Stimulated activated CD8-positive, alpha-beta memory T cell treated with anti-CD3 and anti-CD28 coated beads, Interleukin-12 subunit alpha, Interleukin-12 subunit beta, amount 100 ng/mL, for 4 hours (primary cell): ENCODE measurements at places on chromosomes 1 and 21.

- DNase-seq: no peak
These were observed 40.5 kb upstream of the PROX1 start for GRCh38 chr1:213947200-213947801.

DNA sequence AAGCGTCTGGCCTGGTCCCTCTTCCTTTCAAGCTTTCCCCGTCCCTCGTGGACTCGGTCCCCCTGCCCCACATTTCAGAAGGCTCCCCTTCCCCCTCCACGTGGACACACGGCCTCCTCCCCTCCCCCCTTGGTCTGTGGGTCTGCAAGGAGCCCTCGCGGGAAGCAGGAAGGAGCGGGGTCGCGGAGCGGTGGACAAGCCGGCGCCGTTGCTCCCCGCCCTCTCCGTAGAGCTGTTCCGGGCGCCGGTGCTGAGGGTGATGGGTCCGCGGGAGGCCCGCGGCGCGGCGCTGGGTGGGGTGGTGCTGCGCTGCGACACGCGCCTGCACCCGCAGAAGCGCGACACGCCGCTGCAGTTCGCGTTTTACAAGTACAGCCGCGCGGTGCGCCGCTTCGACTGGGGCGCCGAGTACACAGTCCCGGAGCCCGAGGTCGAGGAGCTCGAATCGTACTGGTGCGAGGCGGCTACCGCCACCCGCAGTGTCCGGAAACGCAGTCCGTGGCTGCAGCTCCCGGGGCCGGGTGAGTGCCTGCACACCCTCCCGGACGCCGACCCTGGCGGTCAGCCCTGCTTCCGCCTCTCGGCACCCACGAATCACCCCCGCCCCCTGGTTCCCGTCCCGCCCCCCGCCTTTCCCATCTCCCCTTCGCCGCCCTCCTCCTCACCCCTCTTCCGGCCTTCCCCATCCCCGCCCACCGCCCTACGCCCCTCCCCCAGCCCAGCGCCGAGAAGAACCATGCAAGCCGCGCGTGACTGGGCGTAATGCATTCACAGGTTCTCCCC is 5.3 kb downstream of the FCRLB start:
- peak; percentile 58 for DNase-seq

GRCh38 chr1:229092377-229093237 is 178.3 kb upstream of the RAB4A start:
- DNase-seq: no peak

DNA sequence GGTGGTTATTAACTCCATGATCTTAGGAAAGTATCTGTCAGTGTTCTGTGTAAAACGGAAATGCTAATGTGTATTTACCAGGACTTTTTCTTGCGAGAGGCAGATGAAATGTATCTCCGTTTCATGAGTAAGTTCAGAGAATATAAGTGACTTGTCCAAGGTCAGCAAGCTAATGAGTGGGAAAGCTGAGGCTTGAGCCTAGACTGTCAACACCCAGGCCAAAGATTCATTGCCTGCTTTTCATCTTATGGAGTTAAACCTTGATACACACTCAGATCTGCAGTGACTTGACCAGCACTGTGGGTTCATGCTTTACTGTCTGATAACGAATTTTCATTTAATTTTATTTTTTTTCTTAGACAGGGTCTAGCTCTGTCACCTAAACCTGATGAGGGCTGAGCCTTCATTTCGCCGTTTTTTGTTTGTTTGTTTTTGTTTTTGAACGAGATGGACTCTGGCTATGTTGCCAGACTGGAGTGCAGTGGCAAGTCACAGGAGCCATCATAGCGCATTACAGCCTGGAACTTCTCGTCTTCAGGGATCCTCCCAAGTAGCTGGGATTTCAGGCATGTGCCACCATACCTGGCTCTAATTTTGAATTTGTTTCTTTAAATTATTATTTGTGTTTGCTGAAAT is 918 bp upstream of the JTB start:
- no peak for DNase-seq

DNA sequence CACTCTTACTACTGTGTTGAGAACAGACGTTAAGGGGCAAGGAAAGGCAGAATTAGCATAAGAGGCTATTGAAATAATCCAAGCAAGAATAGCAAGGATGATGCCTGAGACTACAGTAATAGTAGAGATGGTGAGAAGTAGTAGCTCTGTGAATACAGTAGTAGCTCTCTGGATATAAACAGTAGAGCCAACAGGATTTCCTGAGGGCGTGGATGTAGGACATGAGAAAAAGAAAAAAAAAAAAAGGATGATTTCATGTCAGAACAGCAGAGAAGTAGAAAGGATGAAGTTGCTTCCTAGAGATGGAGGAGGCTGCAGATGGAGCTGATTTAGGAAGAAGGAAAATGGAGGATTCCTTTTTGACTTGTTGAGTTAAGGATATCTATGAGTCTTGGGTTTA is 112.3 kb downstream of the OMA1 start:
- DNase-seq: no peak

GRCh38 chr1:101235696-101236515 is 913 bp upstream of the S1PR1 start:
- DNase-seq: peak; percentile 29

- peak; percentile 10 for DNase-seq
These were observed 645 bp downstream of the ATP6V0B start for GRCh38 chr1:43975249-43975961.

DNA sequence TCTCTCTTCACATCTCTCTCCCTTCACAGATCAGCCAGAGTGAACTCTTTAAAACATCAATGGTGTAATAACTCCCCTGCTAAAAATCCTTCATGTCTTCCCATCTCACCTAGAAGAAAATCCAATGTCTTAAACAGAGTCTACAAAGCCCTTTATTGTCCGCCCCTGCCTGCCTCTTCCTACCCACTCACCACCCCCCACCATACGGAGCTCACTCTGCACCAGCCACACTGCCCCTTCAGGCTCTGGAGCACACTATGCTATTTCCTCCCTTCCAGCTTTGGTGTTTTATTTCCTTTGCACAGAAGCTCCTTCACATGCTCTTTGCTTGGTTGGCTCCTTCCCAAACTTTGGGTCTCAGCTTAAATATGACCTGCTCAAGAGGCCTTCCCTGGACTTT is 10.2 kb downstream of the CAMK1G start:
- no peak for DNase-seq

GRCh38 chr1:79852004-79852403 is 845.5 kb upstream of the ADGRL4 start:
- DNase-seq: no peak

GRCh38 chr21:31310750-31311149 is 33.3 kb downstream of the TIAM1 start:
- no peak for DNase-seq

GRCh38 chr1:211237579-211237978 is 21.6 kb upstream of the RCOR3 start:
- DNase-seq: no peak

DNA sequence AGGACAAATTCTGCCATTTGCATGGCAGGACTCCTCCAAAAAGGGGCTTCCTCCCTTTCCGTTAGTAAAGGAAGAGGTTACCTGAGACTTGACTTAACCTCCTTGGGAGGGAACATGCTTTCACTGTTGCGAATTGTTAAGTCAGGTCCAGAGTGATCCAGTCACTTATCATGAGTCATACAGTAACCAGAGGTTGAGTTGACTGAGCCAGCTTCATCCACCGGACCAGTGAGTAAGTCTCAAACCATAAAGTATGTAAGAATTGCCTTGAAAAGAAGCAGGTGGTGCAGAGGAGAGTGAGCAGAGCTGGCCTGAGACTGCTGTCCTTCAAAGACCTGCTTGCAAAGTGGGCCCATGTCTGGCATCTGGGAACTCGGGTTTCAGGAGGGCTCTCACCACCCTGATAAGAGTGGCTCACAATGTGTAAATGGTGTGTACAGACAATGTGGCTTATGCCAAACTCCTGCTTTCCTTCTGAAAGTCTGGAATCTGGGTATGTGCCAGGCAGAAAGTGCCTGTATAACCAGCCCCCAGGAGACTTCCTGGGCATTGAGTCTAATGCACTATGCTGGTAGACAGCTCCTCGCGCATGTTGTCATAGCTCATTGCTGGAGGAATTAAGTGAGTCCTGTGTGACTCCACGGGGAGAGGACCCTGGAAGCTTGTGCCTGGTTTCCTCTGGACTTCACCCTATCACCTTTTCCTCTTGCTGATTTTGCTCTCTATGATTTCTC is 84.3 kb upstream of the KLHDC7A start:
- no peak for DNase-seq

- no peak for DNase-seq
These were observed 14.7 kb downstream of the CD46 start for GRCh38 chr1:207766569-207766968.

- no peak for DNase-seq
These were observed 40.1 kb downstream of the BMP8A start for GRCh38 chr1:39531526-39531925.

DNA sequence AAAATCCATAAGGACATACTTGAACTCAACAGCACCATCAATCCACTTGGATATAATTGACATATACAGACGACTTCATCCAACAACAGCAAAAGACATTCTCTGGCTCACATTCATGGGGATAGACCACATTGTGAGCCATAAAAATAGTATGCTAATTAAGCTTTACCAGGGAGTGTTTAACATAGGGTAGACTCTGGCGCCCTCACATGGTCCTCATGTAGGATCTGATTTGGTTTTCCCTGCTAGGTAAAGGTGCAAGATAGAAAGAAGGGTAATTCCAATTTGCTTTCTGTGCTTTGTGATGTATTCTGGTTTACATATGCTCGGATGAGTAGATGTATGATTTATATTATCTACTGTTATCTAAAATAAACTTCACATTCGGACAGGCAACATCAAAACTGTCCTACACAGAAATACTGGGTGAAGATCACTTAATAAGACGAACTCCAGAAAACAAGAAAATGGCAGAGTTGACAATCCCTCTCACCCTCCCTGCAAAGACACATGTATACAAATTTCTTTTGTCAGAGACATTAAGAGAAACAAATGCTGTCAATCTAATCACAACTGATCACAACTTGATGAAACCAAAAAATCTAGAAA is 27.7 kb downstream of the CR1L start:
- DNase-seq: no peak

DNA sequence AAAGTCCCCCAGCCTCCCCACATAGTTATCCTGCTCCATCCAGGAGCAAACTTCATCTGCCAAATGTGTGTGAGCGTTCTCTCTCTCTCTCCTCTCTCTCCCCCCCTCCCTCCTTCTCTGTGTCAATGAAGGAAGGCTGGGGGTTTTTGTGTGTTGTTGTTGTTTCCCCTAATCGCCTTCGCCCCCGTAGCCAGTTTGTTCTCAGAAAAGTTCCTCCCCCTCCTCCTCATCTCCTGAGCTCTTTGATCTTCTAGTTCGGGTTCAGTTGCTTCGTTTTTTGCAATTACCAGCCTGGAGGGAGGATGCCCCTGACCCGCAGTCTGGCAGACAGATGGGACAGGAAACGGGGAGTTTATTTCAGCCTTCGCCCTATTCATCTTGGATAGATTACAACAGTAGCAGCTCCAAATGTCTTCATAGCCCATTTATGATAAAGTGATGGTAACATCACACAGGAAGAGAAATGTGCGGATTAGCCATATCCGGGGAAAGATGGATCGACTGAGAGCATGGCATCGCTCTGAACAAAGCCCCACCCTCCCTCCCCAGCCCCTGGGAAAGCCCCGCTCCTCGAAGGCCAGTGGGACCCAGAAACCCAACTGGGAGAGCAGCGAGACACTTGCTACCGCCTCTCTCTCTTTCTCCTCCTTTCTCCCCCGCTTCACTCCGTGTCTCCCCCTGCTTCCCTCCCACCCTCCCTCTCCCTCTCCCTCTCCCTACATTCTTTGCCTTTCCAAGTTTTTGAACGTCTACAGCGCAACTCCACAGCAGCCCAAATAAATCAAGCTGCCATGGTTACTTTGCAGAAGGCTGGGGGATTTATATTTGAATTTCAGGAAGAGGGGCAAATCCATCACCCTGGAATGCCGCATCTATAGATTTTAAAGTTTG is 139.7 kb upstream of the ARHGEF16 start:
- no peak for DNase-seq

- DNase-seq: no peak
These were observed 1.3 kb downstream of the SH2D2A start for GRCh38 chr1:156815307-156815826.

GRCh38 chr1:232009741-232010140 is 383.2 kb downstream of the DISC1 start:
- no peak for DNase-seq

DNA sequence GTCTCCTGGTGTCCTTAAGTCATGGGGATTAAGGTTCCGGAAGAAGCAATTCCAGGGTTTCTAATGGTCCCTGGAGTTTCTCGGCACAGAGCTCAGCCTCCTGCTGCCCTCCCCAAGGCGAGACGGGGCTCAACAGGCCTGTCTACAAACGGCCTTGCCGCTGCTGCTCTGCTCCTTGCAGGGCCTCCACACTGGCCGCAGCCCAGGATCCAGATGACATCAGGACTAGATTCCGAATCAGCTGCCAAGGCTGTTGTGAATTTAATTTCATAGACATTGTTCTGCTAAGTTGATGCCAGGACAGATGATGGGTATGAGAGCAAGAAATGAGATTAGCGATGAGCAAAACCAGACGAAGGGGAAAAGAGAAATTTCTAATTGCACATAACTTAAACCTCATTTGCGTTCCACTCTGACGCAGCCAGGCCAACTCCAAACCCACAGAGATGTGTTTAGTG is 103.6 kb upstream of the BACE2 start:
- no peak for DNase-seq

GRCh38 chr1:31436596-31437432 is 23.8 kb downstream of the SERINC2 start:
- DNase-seq: no peak

GRCh38 chr1:215118081-215118480 is 35.5 kb downstream of the KCNK2 start:
- no peak for DNase-seq

- no peak for DNase-seq
These were observed 33.2 kb upstream of the RUNX3 start for GRCh38 chr1:24963099-24963872.

DNA sequence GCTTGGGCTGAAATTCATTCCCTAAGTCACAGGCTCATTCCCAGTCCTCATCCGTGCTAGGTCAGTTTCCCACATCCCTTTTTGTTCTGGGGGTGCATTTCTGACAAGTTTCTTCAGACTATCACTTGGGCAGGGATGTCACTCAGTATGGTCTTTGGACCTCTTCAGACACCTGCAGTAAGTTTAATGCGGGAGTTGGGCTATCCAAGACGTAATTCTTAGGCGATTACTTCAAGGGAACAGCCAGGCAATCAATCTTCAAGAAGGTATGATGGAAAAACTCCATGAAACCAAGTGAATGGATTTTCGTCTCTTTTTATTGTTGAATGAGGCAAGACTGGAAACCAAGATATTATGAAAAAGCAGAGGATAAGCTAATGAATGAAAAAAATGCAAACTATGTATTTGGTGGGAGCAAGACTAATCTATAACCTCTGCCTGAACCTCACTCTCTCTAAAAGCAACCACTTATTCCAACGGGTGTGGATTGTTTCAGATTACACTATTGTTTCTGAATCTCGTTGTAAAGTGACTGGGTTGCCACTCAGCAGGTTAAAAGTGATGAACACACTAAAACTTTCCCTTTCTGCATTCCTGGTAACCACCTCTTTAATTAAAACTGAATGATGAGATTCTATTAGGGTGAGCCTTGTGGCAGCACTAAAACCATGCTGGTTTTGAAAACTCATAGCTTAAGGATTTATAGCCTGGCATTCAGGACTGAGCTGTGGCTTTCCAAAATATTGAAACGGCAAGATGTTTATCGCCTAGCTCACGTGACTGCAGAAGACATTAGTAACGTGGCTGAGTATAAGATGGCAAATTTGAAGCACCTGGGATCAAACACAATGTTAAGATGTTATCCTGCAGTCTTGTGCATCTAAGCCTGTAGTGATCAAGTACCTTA is 1.1 kb downstream of the RASAL2 start:
- DNase-seq: no peak

- DNase-seq: no peak
These were observed 114.3 kb downstream of the DMRTB1 start for GRCh38 chr1:53573522-53573921.

GRCh38 chr1:102834688-102835320 is 273.5 kb downstream of the COL11A1 start:
- no peak for DNase-seq
